Fibroblast of skin of abdomen (primary cell): ENCODE measurements at places on chromosomes 5 and 9.

DNA sequence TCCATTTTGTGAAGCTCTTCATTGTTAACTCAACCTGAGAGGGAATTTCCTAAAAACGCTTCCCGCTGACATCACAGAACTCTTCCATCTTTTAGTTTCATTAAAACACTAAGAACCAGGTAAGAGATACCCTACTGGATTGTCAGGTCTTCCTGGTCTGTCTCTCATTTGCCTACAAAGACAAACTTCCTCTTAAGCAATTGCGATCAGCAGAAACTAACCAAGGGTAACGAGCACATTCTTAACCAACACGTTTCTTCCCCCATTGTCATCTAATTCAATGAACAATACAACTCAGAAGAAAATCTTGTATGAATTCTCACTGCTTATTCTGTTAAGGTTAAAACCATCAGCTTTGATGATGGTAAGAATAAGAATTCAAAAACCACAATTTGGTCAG, 6.6 kb downstream of the FBXW11 start:
- no peak for DNase-seq

DNA sequence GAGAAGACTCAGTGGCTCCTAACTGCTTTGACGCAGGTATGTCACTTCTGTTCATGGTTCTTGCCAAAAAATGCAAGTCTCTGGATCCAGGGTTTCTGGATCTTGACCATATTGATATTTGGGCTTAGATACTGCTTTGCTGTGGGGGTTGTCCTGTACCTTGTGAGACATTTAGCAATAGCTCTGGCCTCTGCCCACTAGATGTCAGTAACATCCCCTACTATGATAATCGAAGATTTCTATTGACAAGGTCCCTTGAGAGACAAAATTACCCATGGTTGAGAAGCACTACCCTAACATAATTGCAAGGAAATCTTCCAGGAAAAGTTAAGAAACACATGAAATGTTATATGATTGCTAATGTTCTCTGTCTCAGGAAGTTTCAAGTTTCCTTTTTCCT, 285.4 kb downstream of the TMEM232 start:
- peak; percentile 68 for DNase-seq

DNA sequence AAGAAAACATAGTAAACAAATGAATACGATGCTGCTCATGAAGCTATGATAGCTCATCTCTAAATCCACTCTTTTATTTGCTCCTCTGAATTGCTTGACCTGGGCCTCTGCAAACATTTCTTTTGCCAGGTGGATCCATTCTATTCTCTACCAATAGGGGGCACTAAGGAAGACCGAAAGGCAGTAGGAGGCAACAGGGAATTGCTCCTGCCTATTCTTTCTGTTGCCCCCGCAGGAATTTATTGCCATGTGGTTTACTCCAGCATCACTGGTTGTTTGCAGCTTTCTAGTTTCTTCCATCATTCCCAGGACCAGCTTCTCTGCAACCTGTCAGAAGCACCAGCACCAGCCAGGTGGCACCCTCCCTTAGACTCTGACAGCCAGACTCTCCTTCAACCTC, 5.3 kb downstream of the GAPT start:
- DNase-seq, result no peak

GRCh38 chr5:66329078-66329477, 185.0 kb downstream of the SREK1 start:
- DNase-seq, result no peak

DNA sequence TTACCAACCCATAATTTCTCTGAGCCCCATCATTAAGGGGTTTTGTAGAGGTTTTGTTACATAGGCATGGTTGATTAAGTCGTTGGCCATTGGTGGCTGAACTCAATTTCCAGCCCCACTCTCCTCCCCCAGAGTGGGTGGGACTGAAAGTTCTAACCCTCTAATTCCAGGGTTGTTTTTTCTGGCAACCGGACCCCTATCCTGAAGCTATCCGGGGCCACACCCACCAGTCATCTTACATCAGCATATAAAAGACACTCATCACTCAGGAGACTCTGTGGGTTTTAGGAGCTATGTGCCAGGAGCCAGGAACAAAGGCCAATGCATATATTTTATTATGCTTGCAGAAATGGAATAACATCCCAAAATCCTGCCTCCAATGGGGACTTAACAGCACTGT, 186.0 kb downstream of the NXNL2 start:
- DNase-seq, result no peak

DNA sequence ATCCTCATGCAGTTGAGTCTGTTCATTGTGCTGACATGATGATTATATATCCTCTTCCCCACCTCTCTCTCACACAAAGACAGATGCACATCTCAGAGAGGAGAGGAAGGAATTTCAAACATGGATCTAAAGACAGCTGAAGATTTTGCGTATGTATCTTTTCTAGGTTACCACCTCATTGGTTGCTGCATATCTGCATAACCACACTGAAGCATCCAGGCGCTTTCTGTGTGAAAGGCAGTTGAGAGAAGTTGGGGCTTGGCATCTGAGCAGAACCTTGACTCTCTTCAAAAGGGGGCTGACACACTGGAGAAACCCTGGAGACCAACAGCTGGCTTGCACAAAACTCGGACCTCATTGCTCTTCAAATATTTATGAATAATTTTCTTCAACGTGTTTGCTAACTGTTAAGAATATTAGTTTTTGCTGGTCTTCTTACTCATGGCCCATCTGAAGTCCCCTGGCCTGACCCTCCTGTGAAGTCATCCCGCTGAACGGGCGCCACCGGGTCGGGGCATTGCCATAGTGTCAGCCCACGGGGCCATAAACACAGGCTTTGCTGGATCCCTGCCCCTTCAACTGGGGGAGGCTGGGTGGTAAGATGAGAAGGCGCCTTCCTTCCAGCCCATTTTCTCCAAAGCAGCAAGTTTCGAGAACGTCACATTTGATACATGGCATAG, 593.2 kb upstream of the CLINT1 start:
- no peak for DNase-seq

DNA sequence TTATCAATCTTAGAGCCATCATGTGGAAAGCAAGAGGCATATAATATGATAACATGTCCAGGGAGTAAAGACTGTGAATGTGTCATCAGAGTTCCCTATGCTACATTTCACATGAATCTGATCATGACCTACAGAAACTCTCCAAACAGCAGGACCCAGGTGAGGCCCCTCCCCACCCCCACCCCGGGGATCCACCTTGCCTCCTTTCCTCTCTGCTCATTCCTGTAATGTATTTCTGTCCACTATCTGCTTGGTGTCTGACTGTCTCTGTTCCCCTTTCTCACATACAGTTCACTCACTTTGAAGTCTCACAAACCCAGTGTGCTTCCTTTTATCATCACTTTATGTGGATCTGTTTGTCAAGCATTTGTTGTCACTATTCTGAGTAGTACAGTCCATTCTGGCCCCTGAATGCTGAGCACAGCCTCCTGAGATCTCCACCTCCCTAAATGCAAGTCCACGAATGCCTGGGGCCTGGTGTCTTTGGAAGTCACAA, 76.4 kb upstream of the SMARCA2 start:
- no peak for DNase-seq

DNA sequence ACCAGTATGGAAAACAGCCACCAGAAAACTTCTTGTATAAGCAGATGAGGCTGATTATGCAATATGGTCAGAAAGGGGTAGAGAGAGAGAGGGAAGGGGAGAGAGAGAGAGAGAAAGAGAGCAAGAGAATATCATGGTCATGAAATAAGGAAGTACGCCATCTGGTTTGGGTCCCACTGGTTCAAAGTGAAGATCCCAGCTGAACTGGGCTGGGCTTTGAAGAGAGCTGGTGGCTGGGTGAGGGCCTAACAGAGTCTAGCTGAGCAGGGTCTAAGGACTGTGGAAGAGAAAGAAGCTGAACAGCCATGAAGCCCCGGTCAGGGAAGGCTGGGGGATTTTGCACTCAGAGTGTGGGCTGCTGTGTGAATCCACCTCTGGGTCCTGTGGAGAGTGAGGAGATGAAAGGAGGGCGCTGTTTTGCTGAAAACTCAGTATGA, 14.6 kb downstream of the TRIM14 start:
- no peak for DNase-seq

GRCh38 chr5:124980163-124980941, 233.9 kb upstream of the ZNF608 start:
- DNase-seq, result no peak

- DNase-seq, result no peak
These were observed 211.8 kb downstream of the DCP2 start for GRCh38 chr5:113188436-113188835.

GRCh38 chr5:63053019-63053638, 474.5 kb downstream of the LRRC70 start:
- DNase-seq, result no peak

GRCh38 chr5:115963566-115963965, 1.3 kb downstream of the LVRN start:
- DNase-seq, result no peak

GRCh38 chr5:109574985-109575384, 114.7 kb upstream of the MAN2A1 start:
- no peak for DNase-seq

GRCh38 chr9:106868087-106868486, 5.1 kb downstream of the ZNF462 start:
- DNase-seq, result no peak

DNA sequence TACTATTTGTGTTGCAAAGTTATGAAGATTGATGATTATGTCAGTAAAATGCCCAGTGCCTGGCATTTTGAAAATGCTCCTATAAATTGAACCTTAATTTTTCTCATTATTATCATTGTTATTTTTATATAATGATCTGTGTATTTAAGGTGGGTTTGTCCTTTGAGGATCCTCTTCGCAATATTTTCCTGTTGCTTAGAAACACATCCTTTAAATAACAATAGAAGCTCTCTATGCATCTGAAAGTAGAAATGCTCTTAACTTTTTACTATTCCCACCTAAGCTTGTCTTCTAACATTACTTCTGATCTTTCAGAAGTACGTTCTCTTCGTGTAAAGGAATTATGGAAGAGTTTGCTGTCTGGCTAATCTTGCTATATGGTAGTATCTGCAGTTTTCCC, 214.7 kb upstream of the TLX3 start:
- DNase-seq, result no peak

- no peak for DNase-seq
These were observed 159.4 kb upstream of the FER start for GRCh38 chr5:108588323-108588722.

- DNase-seq, result peak; percentile 48
These were observed 149.2 kb downstream of the GNA14 start for GRCh38 chr9:77498891-77499290.

- no peak for DNase-seq
These were observed 22.9 kb upstream of the GRIA1 start for GRCh38 chr5:153467546-153467945.

DNA sequence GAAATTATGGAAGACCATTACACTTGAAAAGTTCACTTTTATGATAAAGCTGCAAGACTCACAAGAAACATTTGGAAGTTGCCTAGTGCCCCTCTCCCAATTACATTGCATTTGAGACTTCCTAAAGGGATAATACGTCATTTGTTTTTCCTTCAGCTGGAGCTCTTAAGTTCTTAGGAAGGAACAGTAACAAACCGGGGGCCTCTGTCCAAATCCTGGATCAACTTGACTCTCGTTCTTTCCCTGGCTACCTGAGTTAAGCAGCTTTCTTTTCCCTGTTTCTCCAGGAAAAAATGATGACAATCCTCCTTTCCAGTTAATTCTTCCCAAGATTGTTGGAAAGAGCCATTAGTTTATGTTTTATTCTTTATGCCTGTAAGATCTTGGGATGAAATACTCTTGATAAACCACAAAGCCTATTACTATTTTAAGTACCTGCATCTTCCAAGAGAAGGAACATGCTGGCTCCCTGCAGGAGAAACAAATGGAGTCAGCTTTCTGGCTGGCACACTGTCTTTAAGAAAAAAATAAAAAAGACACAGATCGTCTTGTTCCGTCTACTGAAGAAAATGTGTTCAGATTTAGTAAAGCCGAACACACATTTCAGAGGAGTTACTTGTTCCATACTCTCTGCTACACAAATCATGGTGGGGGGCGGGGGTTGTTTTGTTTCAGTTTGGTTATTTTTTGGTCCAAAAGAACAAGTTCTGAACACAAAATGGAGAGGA, 297.9 kb downstream of the EFNA5 start:
- DNase-seq, result no peak

DNA sequence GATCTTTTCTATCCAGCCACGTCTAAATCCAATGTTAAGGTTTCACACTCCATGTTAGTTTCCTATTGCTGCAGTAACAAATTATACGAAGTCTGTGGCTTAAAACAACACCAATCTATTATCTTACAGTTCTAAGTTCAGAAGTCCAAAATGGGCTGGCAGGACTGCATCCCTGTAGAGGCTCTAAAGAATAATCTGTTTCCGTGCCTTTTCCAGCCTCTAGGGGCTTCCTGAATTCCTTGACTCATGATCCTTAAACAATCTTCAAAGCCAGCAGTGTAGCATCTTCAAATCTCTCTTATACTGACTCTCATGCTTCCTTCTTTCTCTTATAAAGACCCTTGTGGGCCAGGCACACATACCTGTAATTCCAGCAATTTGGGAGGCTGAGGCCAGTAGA, 6.8 kb downstream of the PLGRKT start:
- no peak for DNase-seq

DNA sequence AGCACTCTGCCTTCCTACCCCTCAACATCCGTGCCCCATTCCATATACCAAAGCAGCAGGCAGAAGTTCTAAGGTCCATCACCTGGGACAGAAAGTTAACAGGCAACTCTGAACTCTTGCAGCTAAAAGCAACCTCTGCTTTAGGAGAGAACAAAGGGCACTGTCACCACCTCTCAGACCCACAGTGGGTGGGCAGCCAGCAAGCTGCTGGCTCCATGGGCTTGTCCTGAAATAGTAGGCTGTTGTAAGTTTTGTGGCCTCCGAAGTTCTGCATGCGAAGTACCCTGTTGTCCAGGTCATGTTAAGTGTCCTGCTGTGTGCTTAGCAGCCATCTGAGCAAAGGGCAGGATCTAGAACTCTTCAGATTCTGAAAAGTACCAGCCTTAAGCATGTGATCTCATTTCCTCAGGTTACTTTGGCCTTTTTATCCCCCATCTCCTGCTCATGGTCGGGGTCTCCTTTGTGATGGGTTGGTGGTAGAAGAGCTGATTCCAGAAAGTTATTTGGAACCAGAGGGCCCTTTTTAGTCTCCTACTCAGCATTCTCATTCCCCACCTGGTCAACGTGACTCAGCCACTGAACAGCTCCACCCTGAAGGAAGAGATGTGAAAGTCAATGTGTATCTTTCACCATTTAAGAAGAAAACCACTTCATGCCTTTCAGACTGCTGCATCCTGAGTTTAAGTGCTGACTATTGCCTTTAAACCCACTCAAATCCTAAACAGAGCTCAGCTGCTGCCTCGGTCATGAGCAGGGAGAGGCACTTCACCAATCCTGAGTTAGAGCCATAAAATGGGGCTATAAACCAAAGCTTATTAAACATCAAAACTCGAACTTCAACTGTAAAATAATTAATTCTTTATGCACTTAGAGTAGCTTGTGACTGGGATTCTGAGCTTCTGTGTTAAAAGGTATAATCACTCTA, 121.4 kb downstream of the DPYSL3 start:
- DNase-seq, result no peak

DNA sequence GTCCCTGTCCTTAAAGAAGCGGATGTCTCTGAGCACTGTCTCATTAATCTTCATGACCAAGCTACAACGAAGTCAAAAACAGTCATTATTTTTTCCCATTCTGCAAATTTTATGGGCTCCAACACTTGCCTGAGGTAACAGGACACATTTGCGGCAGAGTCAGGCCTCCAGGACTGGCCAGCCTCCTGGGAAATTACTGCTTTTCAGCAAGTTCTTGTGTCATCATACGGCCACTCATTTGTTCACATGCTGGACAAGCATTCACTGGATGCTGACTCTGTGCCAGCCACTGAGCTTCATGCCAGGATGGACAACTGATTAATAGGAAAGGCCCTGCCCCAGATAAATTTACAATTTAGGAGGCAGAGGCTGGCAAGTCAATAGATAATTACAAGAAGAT, 305.7 kb downstream of the ACTL7B start:
- DNase-seq, result no peak
